NCI-H1092 (cell line): ENCODE measurements at places on chromosomes 2 and 18.

DNA sequence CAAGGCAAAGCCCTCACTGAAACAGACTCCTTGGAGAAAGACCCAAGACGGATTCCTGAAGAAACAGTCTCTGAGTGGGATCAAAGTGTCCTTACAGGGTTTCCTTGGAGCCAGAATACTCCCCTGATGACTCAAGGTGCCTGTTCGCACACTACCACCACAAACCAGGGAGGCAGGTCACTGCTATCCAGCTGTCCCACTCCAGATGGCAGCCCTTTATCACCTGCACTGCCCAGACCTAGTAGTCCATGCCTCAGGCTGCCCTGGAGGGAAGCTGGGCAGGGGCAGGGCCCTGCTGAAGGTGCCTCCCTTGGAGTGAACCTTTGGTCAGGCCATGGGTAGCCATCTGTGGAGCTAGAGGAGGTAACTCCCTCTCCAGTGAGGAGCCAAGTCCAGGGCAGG, 34.1 kb downstream of the TRABD2A start:
- no peak for DNase-seq

DNA sequence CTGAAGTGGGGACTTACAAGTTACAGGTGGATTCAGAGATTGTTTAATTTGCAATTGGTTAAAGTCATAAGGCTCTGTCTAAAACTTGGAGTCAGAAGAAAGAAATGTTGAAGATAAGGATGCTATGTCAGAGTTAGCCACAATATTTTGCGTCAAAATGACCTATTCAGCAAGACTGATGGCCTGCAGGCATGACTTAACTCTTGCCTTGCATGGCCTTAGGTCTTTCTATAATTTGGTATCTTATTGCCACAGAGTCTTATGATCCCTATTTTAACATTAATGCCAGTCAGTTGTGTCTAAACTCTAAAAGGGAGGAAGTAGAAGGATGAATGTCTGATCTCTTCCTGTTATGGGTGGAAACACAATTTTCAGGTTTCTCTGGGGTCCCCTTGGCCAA, 5.2 kb upstream of the COMMD1 start:
- DNase-seq, result no peak

DNA sequence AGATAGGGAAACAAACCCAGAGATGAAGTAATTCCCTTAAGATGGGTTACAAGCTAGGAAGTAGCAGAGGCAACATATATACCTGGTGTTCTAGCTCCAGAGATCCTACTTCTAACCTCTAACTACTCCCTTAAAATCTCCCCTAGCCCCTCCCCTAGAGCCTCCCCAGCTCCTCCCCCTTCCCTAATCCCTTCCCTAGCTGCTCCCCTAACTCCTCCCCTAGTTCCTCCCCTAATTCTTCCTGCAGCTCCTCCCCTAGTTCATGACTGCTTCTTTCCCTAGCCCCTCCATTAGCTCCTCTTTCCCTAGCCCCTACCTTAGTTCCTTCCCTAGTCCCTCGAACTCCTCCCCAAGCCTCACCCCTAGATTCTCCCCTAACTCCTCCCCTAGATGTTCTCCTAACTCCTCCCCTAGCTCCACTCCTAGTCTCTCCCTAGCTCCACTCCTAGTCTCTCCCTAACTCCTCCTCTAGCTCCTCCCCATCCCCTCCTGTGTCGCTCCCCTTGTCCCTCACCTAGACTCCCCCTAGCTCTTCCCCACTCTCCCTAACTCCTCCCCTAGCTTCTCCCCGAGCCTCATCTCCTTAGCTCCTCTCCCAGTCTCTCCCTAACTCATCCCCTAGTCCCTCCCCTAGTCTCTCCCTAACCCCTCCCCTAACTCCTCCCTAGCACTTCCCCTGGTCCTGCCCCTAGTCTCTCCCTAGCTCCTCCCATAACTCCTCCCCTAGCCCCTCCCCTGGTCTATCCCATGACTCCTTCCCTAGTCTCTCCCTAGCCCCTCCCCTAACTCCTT, 108.9 kb downstream of the CD226 start:
- DNase-seq, result no peak

- DNase-seq, result no peak
Measured at GRCh38 chr2:203578759-203579643, 43.9 kb upstream of the RAPH1 start.

GRCh38 chr2:47056868-47057686, 98.0 kb downstream of the STPG4 start:
- no peak for DNase-seq

DNA sequence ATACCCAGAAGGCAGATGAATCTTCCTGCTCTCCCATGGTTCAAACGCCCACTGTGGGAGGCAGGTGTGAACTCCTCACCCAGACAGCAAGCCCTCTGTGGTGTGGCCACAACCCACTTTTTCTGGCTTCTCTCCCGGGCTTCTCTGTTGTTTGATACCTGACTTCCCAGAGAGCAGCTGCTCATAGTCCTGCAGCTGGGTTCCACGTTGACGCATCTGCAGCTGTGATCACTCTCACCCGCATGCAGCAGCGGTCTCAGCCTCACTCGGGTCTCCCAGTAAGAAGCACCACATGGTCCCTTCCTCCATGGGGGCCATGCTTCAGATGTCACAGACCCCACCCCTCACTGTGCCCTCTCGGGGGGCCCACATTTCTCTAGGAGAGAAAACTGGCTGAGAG, 3.5 kb downstream of the ASPRV1 start:
- DNase-seq, result no peak

DNA sequence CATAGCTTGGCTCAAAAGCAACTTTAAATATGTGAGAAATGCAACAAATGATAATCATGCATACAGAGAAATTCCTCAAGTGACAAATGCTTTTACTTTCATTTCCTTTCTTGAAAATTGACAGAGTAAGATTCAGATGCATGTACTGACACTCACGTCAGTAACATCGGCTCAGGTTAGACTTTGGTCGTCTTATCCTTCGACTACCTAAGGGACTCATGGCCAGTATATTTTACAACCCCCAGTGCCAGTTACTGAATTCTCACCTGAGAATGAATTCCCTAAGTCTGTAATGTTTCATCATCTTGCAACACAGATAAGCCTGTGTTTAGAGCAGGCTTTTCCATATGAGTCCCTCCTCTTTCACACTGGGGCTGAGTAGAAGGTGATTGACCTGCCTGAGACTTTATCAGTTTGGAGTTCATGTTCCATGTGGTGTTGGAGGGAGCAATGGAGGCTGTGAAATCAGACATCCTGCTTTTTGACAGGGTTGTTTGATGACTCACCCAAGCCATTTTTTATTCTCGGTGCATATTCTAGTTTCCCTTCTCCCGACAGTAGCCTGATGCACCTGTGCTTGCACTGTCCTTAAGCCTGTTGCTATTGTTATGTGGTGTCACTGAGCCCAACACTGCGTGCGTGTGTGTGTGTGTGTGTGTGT, 30.5 kb upstream of the ATP8B1 start:
- DNase-seq, result no peak

DNA sequence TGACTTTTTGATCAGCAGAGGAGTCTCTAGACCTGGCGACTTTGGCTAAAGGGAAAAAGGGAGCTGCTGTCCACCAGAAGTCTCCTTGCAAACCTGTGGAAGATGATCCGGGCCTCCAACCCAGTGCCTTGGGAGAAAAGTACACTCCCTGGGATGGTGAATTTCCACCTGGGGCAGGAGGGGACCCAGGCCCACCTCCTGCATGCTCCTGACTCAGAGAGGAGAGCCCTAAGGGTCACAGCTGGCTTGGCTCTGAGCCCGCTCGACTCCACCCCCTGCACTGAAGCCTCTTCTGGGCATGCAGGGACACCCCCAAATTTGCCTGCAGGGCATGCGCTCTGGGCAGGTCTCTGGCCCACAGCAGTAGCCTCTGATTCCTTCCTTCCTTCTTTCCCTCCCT, 66.5 kb downstream of the PDCL3 start:
- no peak for DNase-seq

DNA sequence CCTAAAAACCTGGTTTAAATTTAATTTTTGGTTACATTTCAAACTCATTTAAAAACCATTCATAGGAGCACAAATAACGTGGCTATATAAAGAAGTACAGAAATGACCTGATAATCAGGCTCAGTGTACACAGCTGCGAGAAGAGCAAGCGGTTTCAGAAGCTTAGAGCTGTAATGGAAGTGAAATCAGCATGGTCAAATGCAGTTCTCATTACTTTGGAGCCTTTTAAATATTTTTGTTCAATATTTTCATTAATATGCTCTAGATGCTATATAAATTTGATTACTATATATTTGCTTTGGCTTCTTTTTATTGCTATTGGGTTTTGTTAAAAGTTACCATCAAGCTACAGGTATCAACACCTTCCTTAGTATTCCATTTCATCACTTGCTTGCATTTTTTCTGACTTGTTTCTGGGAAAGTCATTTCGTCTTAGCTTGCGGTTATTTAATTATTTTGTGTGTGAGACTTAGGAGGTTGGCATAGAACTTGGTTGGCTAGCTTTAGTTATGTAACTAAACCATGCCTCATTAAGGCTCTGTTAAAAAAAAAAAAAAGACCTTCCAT, 58.7 kb downstream of the AFTPH start:
- no peak for DNase-seq

DNA sequence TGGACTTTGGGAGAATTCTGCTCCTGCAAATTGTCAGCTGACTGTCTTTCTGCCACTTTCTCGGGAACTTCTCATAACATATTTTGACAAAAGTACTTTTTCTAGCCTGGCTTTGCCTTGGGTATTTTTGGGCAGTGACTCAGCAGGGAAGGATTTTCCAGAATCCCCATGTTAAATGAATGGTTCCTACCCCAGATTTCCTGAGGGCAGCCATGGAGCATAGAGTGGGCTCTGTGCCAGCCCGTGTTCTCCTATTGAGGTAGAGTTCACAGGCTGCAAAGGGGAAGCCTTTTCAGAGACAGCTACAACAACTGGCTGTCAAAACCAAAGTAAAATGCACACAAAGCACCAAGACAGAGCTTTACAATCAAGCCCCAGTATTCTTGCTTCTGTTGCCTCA, 59.8 kb downstream of the BMP10 start:
- DNase-seq, result no peak

DNA sequence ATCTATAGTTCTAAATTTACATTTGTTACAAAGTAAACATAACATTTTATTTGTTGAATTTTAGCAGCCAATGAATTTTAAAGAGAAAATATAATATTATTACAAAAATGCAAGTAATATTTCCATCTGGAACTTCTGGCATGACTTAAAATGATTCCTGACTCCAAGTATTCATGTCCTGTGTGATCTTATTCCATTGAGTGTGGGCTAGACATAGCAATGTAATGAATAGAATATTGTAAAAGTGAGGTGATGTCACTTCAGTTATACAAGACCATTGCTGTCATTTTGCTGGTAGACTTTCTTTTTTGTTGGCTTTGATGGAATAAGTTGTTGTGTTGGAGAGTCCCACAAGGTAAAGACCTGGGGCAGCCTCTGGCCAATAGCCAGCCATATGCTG, 912.2 kb upstream of the PIK3C3 start:
- DNase-seq, result no peak

GRCh38 chr2:61688369-61689334, 150.5 kb upstream of the XPO1 start:
- DNase-seq, result no peak

DNA sequence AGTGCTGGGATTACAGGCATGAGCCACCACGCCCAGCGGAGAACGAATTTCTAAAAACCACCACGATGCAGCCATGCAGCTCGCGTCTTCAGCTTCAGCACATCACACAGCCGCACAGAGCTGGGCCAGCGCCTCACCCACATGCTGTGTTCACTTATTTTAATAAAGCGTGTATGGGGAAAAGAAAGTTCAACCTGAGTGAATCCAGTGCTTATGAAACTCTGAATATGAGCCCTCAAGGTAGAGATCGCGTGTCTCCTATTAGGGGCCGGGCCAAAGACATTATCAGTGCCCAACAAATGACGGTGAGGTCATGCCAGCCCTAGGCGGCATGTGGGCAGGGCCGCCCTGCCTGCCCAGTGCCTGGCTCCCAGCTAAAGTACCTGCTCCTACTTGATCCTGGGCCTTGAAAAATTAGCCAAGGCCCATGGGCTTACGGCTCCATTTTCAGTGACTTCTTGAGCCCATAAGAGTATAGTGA, 44.3 kb downstream of the SPRED2 start:
- no peak for DNase-seq

GRCh38 chr2:222819722-222820333, 41.0 kb upstream of the ACSL3 start:
- no peak for DNase-seq

DNA sequence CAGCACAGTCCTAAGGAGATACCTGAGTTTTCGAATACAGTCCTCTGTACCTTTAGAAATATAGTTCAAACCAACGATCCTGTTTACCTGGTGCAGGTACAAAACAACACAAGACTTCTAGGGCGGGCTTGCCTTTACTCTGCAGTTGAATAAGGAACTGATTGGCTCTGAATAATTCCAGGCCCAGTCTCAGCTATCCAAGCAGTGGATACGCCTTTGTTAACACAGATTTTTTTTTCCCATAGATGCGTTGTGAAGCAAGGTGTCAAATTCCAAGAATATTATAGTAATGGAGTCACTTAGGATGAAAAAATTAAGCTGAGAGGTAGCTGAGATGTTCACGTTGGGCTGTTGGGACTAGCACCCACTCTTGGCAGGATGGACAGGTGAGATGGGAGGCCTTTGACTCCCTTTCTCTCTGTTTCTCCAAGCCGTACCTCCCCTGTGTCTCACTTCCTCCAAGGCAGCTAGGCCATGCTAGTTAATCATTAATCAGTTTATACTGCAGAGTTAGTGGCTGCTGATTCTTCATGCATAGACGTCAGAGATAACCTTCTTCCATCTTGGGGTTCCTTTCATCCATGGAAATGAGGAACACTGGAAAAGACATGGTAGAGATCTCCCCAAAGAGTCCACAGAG, 380.8 kb upstream of the ACVR2A start:
- DNase-seq, result no peak

DNA sequence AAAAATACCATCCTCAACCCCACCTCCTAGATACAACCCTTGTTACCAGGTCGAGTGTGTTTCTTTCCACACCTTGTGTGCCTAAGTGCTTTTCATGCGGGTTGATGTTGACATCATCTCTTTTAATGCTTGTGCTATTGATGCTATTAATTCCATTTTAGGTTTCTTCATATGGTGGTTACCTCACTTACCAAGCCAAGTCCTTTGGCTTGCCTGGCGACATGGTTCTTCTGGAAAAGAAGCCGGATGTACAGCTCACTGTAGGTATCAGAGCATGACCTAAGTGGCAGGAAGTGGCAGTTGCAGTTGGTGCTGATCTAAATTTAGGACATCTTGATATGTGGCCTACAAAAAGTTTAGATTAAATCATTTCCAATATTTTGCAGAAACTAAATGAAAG, 149.9 kb upstream of the TTC39C start:
- DNase-seq, result no peak

- no peak for DNase-seq
Measured at GRCh38 chr18:12857991-12858544, 26.0 kb downstream of the PTPN2 start.

GRCh38 chr2:102053096-102053495, 61.3 kb downstream of the IL1R2 start:
- DNase-seq, result no peak

GRCh38 chr2:15719566-15720313, 128.1 kb downstream of the DDX1 start:
- DNase-seq, result no peak

DNA sequence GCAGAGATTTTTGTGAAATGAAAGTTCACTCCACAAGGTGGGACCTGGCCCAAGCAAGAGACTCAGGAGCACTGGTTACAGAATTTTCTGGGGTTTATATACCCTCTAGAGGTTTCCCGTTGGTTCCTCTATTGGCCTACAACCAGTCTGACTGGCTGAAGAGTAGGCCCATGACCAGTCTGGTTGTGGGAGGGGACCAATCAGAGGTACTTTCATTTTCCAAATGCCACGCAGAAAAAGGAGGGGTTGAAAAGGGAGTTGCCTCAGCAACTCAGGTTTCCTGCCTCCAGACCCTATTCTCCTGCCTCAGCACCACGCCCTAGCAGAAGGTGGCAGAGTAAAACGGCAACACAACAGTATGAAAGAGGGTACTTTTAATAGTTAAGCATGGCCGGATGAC, 98.4 kb downstream of the COLEC12 start:
- DNase-seq, result no peak
